ENCODE measurements at places on chromosomes 1 and 21.

GRCh38 chr1:104392552-104392951, 642.9 kb downstream of the AMY1C start:
- no peak for DNase-seq

- DNase-seq, result no peak
Measured at GRCh38 chr1:38076455-38076854, 29.9 kb upstream of the POU3F1 start.

- DNase-seq, result no peak
Measured at GRCh38 chr21:26964170-26964778, 2.6 kb downstream of the ADAMTS5 start.

DNA sequence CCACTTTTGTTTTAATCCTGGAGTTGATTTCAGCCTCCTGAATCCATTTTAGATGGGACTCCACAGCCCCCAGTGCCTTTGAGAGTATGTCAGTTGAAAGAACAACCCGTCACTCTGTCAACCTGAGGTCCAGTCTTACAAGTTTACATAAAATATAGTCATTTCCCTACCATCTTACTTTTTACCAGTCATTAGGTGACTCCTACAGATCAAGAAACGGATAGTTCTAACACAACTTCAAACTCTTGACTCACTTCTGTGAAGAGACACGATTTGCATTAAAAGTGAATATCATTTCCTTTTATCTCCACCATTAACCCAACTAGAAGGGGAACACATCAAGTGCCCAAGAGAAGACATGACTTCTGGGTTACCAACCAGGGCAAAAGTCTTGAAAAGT, 147.1 kb downstream of the NTPCR start:
- DNase-seq, result no peak

GRCh38 chr1:13935336-13935735, 235.3 kb downstream of the PRDM2 start:
- no peak for DNase-seq

All from choroid plexus epithelial cell (primary cell).